A172 (cell line): ENCODE measurements at places on chromosomes 12 and 14.
A peak's percentile ranks its signal among the peaks of the same experiment; 100 is the strongest.

GRCh38 chr12:3713483-3713882, 39.4 kb downstream of the CRACR2A start:
- DNase-seq, result no peak

- no peak for DNase-seq
Observed at GRCh38 chr12:10636611-10637010, 23.2 kb upstream of the MAGOHB start.

DNA sequence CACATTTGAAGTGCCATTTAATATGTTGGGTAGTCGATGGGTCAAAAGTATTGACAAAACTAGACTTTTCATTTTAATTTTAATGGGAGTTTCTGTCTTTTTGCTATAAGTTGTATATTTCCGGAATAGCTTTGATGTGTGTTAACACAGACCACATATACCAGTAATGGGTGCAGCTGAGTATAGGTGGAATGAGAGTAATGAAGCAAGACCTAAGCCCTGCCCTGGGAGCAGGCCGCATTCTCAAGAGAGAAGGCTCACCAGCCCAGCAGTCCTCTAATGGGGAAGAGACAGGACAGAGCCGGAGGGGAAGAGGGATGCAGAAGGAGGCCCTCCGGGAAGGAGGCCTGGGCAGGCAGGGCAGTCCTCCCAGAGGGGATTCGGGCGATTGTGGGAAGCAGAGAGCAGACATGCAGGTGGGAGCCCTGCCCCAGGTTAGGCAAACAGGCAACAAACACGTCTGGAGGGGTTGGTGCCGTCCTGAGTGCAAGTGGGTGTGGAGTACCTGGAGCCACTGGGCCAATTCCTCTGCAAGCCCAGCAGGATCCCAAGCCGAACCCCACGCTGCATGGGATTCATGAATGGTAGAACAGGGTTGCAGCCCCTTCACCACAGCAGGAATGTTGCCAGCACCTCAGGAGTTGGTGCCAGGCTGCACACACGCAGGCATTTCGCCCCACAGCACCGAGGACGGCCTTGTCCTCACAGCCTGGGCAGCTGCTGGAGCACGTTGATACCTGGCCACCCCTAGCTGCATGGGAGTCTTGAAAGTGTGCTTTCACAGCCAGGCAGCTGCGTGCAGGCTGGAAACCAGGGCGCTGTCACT, 7.8 kb downstream of the CKB start:
- no peak for DNase-seq

- no peak for DNase-seq
Observed at GRCh38 chr12:113468365-113469223, 3.1 kb downstream of the LHX5 start.

- DNase-seq, result peak; percentile 78
Observed at GRCh38 chr14:69077841-69078240, 75.1 kb downstream of the DCAF5 start.

- no peak for DNase-seq
Observed at GRCh38 chr12:92729773-92730305, 27.1 kb downstream of the PLEKHG7 start.

DNA sequence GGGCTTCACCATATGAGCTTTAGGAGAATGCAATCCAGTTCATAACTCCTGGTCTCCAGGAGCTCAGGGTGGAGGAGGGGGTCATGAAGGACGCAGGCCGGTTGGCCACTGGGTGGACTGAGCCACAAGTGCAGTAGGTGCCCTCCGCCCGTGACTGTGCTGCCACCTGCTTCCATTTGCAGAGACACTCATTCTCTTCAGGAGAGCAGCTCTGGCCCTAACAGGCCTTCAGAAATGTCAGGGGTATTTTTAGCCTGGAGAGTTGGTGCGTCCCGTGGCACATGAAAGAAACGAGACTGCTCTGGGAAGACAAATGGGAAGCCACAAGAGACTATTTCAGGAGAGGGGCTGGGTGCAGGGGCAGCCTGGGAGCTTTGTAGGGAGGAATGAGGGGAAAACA, 74.6 kb upstream of the MYL2 start:
- DNase-seq, result no peak

DNA sequence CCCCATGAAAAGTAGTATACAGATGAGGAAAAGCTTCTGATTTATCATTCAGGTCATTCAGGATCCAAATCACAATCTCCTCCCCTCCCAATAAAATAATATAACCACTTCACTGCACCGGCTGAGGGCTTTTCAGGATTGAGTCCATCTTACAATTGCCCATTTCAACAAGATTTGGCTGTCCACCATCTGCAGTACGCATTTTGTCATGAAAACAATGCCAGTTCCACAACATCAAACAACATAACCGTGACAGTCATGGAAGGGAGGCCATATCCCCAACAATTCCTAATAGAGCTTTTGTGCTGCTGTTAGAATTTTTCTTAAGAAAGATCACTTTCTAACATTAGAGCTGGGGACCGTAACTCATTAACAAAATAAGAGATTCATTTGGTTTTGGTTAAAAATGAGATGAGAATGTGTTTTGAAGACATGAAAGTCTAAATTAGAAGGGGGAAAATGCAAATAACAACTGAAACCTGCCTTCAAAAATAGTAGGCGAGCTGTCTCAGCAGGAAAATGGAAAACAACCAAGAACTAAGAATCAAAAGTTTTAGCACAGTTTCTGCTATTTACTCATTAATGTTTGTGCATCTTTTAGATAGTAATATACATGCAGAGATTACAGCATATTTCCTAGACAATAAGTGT, 38.3 kb upstream of the TMTC2 start:
- DNase-seq, result no peak

DNA sequence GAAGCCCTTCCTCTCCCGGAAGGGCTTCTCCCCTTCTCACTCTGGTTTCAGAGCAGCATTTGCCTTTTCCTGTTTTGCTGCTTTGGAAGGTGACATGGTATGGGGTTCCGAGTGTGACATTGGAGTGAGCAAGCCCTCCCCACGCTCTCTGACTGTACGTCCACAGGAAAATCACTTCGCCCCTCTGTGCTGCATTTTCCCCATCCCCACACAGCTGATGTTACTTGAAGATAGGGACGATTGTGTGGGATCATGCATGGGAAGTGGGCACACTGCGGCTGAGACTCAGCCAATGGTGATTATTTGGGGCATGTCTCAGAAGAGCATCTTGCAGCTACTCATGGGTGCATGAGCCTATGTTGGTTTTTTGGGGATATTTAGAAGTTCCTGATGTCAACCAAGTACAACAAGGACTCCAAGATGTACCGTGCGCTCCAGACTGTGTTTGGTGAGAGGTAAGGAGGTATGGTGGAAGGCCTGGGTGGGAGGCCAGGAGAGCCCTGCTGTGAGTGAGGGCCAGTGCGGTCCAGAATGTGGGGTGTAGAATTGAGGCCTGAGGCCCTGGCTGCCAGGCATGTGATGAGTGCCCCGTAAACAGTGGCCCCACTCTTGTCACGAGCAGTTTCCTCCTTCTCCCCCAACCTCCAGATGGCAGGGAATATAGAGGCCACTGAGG, 15.1 kb downstream of the CYP46A1 start:
- DNase-seq, result no peak
